ENCODE measurements at places on chromosomes 2 and 18.
A peak's percentile ranks its signal among the peaks of the same experiment; 100 is the strongest.

DNA sequence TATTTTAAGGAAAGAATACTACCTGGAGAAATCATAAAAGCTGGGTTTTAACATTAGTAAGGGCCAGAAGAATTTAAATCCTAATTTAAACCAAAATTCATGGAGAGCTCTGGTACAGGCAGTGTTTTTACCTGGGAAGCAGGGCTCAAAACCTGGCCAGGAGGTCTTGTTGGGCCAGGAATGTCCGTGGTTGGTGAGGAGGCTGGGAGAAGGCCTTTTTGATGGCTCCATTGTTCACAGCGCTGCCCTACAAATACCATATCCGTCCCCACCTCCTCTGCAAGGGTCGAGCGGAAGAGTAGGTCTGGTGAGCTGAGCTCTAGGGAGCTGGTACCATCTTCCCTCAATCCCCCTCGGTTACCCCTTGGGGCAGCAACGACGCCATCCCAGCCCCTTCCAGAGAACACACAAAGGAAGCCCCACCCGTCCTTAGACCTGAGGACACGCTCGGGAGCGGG is 10.9 kb upstream of the HOXD1 start:
- DNase-seq = no peak

GRCh38 chr2:79697200-79697599 is 184.3 kb downstream of the CTNNA2 start:
- no peak for DNase-seq

GRCh38 chr2:20675701-20676352 is 8.9 kb downstream of the GDF7 start:
- DNase-seq = no peak

GRCh38 chr2:39007875-39008504 is 112.9 kb downstream of the SOS1 start:
- no peak for DNase-seq

GRCh38 chr2:84830758-84831500 is 50.0 kb downstream of the TRABD2A start:
- DNase-seq = no peak

DNA sequence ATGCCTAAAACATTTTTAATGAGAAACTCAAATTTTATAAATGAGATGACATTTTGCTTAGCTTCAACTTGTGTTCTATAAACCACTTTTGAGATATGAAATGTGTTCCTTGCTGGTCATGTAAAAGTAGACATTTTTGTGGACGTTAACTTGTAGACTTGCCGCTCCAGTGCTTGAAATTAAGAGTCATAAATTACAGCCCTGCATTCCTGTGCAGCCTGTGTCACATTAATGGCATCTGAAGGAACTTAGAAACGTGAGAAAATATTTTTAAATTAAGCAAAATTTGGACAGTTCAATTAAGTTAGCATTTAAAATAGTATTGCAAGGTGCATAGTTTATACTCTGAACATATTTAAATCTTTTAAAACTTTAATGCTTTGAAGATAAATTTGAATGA is 98.3 kb upstream of the LDLRAD4 start:
- DNase-seq = no peak

DNA sequence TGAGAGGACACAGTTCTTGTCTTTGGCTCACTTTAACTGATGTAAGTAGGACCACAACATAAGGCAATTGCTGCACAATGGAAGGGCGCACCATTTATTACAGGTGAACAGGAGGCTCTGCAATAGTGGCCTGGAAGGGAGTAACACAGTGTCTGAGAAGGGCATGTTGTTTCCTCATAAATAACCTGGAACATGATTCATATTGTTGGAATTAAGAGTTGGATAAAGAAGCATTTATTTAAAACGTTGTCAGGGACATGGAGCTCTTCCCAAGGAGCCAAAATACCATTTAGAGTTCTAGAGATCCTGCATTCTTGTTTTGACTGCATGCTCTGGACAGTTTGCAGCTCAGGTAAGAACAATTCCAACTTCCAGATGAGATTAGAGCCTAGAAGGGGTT is 110.4 kb downstream of the PLCL1 start:
- DNase-seq = no peak

GRCh38 chr2:42693013-42693615 is 70.8 kb downstream of the OXER1 start:
- DNase-seq = no peak

- DNase-seq = no peak
Observed at GRCh38 chr18:62085756-62086155, 101.1 kb downstream of the PIGN start.

DNA sequence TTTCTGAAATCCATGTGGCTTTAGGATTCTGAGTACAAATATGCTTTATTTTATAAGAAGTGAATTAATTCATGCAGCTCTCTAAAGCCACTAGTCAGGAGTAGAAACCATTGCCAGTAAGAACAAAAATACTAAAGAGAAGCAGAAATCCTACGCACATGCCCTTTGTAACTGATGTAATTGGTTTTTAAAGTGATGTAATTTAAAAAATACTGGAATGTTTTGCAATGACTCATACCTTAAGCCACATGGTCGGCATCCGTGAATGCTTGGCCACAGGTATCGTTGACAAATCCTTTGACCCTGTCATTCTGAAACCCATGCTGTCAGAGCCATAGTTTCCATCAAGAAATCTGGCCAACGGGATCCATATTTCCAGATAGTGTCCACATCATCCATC is 213.3 kb downstream of the ACKR3 start:
- DNase-seq = no peak

DNA sequence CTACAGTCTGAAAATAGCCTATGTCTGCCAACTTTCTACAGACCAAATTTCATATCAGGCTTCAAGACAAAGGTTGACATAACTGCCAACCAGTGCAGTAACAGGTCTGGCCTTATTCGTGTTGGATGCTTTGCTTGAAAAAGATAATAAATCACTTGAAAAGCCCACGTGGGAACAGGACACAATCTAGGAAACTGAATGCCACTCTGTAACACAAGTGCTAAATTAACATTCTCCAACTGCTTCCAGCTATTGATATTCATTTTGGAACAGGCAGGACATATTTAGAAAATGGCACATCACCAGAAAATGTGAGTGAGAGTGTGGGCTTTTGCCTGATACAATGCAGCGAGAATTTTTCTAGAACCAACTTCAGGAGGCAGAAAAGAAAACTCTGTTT is 165.9 kb upstream of the CCDC150 start:
- DNase-seq = no peak

GRCh38 chr18:13051950-13052349 is 60.8 kb downstream of the CEP192 start:
- DNase-seq = no peak

GRCh38 chr2:1816414-1816911 is 72.1 kb upstream of the PXDN start:
- peak; percentile 46 for DNase-seq

GRCh38 chr2:170022692-170023091 is 155.3 kb upstream of the MYO3B start:
- DNase-seq = no peak

- no peak for DNase-seq
Observed at GRCh38 chr18:8747440-8747937, 42.1 kb downstream of the MTCL1 start.

DNA sequence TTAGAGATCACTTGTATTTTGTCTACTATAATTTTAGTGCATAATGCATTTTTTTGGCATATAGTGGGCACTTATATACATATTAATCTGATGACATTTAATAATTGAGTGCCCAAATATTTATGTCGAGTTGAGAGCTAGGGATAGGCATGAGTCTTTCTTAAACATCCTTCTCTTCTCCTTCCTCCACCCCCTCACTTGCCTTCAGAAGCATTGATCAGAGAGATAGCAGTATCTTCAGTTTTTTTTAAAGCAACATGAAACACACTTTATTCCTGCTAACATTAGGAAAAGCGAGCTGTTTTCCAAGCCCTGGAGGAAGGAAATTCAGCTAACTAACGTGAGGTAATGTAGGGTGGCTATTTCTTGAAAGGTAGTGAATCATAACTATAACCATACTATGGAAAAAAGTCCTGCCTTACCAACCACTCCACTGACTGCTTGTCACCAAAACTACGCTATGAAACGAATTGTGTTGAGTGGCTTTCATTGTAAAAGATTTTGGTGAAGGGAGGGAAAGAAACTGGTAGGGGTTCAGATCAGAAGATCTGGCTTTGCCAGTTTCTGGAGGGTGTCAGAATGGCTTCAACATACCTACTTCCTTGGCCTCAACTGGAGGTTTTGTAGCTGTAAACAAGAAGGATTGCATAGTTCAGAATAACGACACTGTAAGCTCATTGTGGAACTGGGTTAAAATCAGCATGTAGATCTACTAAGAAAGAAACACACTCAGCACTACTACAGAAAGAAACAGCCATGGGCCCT is 2.3 kb upstream of the ITGA4 start:
- DNase-seq = no peak

DNA sequence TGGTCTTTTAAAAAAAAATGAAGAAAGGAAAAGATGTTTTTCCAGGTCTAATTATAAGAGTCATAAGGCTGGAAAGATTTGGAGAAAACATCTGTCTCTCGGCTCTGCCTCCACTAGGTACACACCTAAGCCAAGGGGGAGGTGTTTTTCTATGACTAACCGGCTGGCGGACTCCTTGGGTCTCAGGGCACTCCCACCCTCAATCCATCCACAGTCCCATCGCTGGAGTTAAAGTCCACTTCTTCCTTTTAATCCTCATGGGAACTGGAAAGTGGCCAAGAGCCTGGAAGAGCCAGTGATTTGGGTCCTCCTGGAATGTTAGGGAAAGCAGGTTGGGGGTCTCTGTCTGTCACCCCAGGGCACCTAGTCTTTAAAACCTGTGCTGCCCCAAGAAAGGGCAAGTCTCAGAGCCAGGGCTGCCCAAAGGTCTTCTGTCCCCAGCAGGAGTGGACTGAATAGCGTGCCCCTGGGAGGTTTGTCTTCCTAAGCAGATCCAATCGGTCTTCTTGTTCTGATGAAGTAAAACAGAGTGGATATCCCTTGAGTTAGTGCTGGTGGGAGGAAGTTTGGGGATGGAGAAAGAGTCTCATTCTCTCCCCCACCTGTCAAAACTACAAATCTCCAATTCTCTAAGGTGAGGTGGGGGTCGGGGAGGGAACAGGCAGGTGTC is 66.4 kb downstream of the MCFD2 start:
- DNase-seq = no peak

GRCh38 chr2:101219246-101219645 is 33.4 kb upstream of the CNOT11 start:
- DNase-seq = no peak

GRCh38 chr2:893311-893710 is 57.3 kb upstream of the SNTG2 start:
- DNase-seq = no peak

DNA sequence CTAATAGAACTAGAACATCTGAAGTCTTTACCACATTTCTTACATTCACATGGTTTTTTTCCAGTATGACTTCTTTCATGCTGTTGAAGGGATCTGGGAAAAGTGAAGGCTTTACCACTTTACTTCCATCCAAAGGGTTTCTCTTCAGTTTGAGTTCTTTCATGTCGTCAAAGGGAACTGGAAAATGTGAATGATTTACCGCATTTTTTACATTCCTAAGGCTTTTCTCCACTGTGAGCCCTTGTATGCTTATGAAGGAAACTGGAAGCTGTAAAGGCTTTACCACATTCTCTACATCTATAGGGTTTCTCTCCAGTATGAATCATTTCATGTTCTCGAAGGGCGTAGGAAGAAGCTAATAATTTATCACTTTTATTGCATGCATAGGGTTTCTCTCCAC is 46.7 kb downstream of the NBEAL1 start:
- no peak for DNase-seq

- DNase-seq = no peak
Observed at GRCh38 chr2:145591109-145591809, 1071.3 kb upstream of the ZEB2 start.

DNA sequence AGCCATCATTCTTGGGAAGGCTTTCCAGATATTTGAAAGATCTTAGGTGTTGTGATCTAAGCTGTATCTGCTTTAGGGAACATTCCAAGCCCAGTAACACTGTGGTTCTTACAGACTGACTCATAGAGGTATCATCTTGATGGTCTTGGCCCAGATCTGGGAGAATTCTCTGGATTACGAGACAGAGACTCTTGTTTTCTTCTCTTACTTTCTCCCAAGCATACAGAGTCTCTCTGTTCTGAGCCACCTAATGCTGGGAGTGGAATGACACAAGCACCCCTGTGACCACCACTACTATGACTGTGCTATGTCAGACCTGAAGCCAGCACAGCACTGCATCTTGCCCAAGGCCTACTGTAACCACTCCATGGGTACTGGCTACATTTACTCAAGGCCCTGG is 81.0 kb upstream of the EPAS1 start:
- DNase-seq = no peak

- DNase-seq = no peak
Observed at GRCh38 chr2:18154259-18154658, 275.8 kb downstream of the KCNS3 start.

DNA sequence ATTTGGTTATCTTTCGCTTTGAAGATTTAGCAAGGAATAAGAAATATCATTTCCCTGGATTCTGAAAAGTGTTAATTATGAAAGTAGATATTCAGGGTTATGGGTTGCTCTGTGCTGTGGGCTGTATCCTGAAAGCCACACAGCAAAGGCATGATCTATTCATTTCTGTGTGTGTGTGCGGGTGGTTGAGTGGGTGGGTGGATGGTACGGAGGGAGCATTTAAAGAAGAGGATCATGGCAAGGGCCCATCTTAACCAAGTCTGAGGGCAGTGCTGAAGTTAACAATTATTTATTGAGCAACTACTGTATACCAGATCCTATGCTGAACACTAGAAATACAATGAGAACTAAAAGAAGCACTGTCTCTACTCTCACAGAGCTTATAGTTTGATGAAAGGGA is 178.2 kb upstream of the ZEB2 start:
- no peak for DNase-seq

GRCh38 chr2:5725794-5726463 is 33.7 kb downstream of the SOX11 start:
- no peak for DNase-seq

DNA sequence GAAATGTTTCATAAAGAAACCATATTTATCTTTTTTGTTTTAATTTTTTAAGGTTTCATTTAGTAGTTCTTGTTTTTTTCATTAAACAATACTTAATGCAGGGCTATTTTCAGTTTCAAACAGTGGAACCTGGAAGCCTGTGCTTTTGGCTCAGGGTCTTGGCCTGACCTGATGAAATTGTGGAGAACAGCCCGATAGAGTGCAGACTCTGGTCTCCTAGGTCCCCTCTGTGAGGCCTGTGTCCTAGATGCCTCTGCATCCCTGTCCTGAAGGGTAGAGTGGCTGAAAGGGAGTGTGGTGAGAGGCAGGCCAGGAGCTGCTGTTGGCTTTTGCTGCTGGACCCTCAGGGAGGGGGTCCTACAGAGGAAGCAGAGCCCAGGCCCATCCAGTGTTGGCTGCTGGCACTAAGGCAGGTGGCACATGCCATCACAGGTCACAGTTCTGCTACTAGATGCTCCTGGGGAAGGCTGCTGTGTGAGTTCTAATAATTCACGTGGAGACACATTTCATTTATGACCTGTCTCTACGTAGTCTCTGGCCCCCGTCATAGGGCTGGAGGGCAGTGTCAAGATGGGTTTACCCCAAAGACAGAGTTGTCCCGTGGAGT is 201.0 kb upstream of the COPS8 start:
- no peak for DNase-seq

Data from ovary (tissue), 10 donors.